ENCODE measurements at places on chromosomes 3 and 15.

DNA sequence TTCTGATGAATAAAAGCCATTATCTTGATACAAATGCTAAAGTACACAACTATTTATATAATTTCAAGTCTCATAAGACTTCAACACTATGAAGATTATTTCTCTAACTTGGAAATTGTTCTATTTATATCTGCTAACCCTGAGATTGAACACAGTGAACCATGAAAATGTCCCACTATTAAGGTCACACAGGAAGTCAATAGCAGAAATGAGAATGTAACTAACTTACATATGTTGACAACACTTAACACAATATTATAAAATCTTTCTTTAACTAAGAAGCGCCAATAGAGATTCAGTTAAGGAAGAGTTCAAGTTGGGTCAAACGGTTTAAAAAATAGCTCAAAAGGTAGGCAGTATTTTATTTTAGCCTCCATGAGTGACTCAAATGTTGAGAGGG, 551.8 kb upstream of the CBLB start:
- DNase-seq = no peak

DNA sequence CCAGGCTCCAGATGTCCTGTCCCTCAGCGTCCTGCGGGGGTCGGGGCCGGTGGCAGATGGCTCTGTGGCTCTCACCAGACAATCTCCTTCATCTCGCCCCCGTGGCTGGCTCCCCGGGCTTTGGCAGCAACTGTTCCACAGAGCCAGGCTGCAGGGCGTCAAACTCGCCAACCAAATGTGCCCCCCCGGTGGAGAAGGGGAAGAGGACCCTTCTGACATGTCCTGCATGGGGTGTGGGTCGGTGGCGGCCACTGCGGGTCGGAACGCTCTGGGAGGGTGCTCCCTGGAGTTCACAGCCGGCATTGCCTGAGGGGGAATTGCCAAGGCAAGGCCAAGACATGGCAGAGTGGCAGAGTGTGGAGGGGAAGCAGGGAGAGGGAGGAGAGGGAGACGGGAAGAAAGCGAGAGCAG, 36.0 kb downstream of the BDH1 start:
- no peak for DNase-seq

- DNase-seq = no peak
Observed at GRCh38 chr3:46091741-46092701, 64.7 kb upstream of the XCR1 start.

- peak; percentile 4 for DNase-seq
Observed at GRCh38 chr3:115099986-115100571, 47.0 kb downstream of the ZBTB20 start.

- no peak for DNase-seq
Observed at GRCh38 chr3:195821403-195822130, 9.8 kb upstream of the MUC4 start.

- DNase-seq = no peak
Observed at GRCh38 chr3:135865085-135865484, 100.4 kb upstream of the PPP2R3A start.

DNA sequence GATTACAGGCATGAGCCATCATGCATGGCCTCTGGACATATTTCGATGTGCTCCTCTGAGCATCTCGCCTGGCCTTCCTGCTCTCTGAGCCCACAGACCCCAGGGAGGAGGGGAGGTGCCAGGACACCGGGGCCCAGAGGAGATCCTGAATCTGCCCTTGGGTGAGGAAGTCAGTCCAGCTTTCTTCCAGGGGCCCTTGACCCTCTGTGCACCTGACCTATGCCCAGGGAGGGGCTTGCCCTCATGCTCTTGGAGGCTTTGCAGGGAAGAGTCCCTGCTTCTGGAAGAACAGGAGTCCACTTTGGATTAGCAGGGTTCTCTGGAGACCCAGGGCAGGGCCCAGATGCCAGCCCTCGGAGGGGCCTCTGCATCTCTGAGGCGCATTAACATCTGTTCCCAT, 1.4 kb downstream of the ACSBG1 start:
- no peak for DNase-seq

DNA sequence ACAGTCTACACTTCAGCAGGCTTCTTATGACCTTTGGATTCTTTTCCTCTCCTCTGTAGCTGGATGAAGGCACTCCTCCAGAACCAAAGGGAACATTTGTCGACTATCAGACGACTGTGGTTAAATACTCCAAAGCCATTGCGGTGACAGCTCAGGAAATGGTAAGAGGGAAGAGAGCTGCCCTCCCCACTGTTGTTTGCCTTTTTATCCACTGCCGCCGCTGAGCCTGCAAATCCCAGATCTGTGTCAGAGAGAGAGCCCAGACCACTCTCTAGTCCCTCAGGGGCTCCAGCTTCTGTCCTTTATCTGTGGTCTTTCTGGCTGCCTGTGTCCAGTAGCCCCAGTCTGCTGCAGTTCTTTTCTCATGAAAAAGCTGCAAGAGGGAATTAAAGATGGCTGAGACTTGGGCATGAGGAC, 261.5 kb upstream of the TPM1 start:
- no peak for DNase-seq

- no peak for DNase-seq
Observed at GRCh38 chr15:83695246-83695645, 41.3 kb downstream of the ADAMTSL3 start.

DNA sequence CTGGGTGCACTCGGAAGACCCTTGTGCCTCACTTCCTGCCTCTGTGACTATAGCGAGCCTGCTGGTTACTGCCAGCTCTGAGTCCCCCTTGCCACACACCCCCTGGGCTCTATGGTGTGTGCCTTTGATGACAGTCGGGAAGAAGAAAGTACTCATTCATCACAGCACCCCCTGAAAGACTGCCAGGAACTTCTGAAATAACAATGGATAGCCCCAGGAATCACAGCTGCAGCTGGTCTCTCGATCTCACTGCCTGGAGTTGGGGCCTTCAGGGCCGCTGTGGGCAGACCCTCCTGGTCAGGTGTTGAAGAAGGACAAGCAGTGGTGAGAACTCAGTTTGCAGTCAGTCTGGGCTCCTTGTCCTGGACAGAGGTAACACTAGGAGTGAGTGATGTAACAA, 9.8 kb upstream of the RPP14 start:
- DNase-seq = no peak

DNA sequence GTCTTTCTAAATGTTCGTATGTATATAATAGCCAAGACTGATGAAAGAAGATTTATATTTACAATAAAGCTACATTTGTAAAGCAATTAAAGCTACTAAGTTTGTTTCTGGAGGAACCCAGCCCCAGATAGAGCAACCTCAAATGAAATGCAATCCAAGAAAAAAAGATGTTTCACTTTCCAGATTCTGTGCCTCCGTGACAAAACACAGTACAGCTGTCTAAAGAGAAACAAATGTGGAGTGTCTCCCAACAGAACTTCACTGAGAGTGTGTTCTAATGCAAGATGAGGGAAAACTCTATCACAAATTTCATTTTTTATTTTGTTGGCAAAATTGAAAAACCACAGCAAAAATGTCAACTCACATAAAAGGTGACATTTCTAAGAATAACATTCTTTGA, 317.0 kb downstream of the OCA2 start:
- no peak for DNase-seq

DNA sequence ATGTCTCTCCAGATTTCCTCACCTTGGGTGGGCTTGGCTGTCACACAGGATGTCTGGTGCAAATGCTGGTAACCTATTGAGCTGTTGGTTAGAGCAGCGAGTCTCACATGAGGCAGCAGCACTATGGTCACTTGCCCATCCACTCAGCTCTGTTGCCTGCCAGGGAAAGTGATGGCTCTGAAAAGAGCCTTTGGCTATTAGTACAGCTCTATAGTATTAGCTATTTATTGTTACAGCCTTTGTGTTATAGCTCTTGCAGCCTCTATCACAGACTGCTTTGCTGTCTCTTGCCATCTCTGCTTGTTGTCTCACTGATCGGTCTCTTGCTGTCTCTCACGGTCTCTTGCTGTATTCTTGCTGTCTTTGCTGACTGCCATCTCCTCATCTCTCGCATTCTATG, 114.3 kb downstream of the MFSD1 start:
- DNase-seq = no peak

DNA sequence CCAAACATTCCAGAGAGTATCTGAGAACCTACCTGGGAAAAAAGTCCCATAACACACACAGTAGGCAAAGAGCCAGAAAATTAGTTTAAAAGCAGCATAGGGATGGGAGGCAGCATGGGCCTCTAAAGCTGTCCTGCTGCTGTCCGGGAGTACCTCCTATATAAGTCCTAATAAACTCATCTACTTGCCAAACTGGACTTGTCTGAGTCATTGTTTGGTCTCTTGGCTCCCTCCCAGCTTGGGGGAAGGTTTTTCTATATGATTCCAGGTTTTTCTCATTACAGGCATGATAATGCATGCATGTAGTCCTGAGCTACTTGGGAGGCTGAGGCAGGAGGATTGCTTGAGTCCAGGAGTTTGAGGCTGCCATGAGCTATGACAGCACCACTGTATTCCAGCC, 17.5 kb upstream of the HACD2 start:
- no peak for DNase-seq

- no peak for DNase-seq
Observed at GRCh38 chr3:137121704-137122314, 164.0 kb downstream of the IL20RB start.

DNA sequence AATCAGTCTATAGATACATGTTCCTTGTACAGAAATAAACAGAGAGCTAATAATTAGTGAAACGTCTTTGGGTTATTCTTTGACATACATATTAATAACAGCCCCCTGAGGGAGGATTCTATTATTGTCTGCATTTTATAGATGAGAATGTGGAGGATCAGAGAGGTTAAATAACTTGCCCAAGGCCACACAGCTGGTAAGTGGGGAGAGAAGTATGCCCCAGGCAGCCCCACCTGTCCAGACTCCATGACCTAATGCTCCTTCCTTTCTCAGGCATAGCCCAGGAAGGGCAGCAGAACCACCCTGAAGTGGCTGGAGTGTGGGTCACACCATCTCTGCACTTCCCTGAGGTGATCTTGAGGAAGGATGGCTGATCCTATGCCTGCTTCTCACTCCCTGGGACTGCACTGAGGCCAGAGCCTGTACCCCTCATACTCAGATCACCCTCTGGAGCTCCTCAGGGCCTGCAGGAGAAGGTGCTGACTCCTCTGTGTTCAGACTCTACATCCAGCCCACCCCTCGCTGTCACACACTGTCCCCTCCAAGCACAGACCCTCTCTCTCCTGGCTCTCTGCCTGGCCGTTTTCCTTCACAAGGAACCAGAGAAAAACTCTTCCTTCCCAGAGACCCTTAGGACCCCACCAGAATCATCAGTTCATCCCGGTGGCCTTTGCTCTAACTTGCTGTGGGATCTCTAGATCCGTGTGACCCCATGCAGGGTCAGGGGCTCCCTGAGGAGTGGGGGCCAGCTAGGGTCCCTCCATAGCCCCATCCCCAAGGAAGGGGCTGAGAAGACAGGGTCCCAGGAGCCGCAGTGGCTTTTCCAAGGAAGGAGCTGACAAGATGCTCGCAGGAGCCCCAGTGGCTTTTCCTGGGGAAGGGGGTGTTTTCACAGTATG, 4.4 kb upstream of the HHATL start:
- no peak for DNase-seq

DNA sequence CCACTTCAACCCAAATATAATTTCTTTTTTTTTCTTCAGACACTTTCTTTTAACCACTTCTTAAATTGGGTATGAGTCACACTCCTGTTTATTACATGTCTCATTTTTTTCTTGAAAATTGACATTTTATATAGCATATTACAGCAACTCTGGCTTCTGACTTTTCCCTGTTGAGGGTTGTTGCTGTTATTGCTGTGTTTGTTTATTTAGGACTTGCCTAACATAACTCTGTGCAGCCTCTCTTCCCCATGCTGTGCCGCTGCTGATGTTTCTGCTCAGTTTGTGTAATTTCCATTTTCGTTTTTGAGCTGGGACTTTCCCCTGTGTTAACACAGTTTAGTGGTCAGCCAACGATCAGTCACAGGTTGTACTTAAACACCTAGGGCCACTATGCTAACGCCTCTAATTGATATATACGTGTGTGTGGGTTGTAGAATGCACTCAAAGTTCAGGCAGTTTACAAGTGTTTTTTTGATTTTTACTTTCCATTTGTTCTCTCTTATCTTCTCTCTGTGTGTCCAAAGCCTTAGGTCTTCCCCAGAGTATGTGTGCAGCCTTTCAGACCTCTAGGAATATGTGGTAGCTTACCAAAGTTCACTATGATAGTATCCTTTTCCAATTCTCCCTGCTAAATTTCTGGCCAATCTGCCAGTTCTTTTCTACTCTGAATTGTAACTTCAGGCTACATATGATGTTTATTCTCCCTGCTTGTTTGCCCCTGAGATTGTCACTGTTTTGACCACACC, 337.2 kb downstream of the ZBTB20 start:
- no peak for DNase-seq

- no peak for DNase-seq
Observed at GRCh38 chr3:133256787-133257483, 142.9 kb upstream of the BFSP2 start.

DNA sequence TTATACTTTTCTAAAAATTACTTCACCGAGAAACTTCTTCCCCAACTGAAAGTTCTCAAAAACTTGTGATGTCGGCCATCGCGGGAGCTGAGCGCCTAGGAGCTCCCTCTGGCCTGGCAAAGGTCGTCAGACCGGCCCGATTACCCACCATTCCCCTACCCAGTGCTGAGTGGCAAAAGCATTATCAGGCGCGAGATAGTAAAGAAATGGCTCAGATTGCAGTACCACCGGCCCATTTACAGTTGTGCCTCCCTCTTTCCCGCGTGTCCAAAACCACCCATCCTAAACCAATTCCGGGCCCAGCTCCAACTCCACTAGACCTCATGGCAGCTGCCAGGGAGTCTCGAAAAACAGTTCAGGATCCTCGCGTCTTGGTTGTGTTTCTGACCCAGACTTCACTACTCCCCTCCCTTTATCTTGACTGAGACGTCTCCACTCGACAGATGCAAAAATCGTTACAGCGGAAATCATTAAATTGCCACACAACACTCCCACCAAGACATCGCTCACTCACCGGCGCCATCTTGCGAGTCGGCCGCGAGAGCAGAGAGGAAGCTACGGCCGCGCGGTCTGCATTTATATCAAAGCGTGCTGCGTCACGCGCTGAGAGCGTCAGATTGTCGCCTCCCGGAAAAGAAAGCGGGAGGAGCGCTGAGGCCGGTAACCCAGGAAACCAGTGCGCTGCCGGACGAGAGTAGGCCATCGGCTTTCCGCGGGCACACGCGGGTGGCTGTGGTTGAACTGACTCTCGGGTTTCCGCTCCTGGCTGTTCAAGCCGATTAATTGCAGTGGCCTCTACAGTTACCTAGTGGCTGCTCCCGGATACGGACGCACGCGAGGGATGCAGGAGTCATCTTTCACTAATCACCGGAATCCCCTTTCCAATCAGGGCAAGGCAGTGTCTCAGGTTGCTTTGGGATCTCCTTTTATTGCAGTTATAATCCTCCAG, at the start of gene RPL22L1:
TSS of gene RPL22L1 (minus strand) at position 551 of the 949 bp plus-strand sequence. CDS start at position 523, 28 bp downstream.
- peak; percentile 90 for DNase-seq

- DNase-seq = no peak
Observed at GRCh38 chr15:94097552-94097951, 133.8 kb upstream of the MCTP2 start.

GRCh38 chr3:79337798-79338197, 430.0 kb downstream of the ROBO1 start:
- no peak for DNase-seq
